ENCODE measurements at places on chromosomes 1 and 21. TPM values are rescaled to one million over a fixed set of nuclear protein-coding genes. Genes with fewer than 3 reads are reported as not detected.

The ELAVL4 gene
- 17.7 TPM for total RNA-seq

The ITLN2 gene
- not detected for total RNA-seq

The SPRR2F gene
- not detected for total RNA-seq

The KLHDC7A gene
- total RNA-seq = not detected

Data from adrenal gland (tissue), 19 donors.